CD4-positive, alpha-beta T cell treated with Interleukin-6 for 4 hours (primary cell): ENCODE measurements at places on chromosomes 5 and 9.

GRCh38 chr9:133564451-133565116, 30.1 kb downstream of the ADAMTSL2 start:
- DNase-seq: no peak

GRCh38 chr9:128470560-128470959, 14.8 kb downstream of the ODF2 start:
- DNase-seq: peak; percentile 12

GRCh38 chr9:137247135-137247915, 3.8 kb upstream of the STPG3 start:
- DNase-seq: no peak

DNA sequence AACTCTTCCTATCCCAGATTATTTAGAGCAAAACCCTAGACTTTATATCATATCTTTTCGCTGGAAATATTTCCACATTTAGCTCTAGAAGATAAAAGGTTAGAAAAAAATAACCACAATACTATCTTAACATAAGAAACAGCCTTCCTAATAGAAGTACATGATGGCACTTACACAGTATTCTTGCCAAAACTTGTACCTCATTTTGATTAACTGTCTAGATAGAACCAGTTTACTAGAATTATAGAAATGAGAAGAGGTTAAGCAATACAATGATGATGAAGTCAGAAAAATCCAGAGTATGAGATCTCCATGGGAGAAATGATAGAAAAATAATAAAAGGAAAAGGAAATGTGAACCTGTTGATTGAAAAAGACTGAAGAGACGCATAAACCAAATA, 63.1 kb downstream of the SLC12A2 start:
- no peak for DNase-seq

DNA sequence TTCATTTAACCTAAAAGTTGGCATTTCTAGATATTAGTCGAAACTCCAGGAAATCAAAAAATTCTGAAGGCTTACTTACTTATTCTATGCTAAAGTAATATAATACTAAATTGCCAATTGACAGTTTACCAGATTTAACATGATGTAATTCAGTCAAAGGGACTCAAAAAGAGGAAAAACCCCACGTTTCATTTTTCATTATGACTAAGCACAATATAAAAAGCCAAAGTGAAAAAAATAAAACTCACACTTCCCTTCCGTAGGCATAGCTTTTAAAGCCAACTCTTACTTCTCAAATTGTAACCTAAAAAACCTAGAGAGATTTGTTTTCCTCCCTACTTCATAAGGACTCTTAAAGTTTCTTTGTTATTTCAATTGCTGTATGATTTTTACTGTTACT, 146.6 kb downstream of the RAPGEF6 start:
- DNase-seq: no peak

DNA sequence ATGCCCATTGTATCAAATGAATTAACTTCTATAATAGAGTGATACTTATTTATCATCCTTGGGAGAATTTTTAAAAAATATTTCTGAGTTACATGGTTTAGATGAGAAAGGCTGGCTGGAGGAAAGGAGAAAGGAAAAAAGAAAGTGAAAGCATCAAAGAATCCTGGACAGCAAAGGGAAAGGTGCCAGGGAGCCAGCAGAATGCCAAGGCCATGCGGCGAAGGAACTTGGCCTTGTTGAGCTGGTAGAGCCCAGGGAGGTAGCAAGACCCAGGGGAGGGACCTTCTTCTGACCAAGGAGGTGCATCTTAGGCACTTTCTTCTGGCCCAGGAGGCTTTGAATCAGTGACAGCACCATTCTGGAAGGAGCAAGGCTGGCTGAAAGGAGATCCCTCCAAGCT, 240.5 kb downstream of the ENC1 start:
- DNase-seq: no peak

DNA sequence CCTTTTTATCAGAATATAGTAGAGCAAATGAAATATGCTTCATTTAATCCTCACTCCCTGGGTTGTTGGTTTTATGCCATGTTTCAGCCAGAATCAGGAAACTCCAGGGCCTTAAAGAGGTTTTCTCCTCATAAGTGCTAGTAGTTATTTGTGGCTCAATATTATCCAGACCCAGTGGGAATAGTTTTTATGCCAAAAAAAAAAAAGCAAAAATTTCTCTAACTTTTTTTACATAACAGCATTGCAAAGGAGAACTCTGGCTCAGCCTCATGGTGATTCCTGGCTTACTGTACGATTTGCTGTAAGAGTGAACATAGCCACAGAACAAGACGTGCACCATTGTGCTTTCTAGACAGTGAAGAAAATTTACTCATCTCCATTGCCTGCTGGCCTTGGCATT, 232.5 kb downstream of the PJA2 start:
- no peak for DNase-seq

DNA sequence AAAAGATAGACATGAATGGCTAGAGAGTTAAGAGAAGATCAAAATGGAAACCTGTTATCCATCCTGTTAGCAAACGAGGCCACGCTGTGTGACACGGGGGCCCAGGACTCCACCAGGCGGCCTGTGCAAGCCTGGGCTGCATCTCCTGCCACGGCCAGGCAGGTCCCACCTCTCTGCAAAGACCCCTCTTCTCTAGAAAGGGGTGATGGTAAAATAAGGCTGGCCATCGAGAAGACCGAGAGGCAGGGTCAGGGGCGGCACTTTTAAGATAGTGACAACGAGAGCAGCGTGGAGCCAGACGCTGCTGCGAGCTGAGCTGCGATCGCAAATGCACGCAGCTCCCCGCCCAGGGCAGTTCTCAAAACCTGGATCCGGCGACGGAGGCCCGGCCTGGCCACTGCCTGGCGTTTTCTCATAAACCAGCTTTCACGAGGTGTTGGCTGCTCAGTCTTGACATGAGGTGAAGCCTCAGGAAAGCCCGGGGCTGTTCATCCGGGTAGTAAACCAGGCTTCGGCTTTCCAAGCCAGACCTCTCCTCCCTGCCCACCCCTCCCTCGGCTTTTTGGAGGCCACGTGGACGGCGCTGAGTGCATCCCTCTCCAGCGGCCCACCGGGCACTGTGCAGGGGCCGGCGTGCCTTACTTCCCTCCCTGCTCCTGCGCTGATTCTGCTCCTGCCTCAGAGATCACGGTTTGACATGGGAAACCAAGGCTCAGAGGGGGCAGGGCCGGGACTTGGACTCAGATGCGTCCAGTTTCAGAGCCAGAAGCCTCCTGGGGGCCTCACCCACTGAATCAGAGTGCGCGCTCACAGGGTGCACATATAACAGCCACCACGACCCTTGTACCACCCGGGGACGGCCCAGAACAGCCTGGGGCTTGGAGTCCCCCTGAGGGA, 151.6 kb upstream of the PHYKPL start:
- DNase-seq: no peak

- DNase-seq: no peak
These were observed 375.7 kb downstream of the IRX2 start for GRCh38 chr5:2375757-2376250.

- no peak for DNase-seq
These were observed 60.3 kb downstream of the FOXD1 start for GRCh38 chr5:73388306-73388684.

DNA sequence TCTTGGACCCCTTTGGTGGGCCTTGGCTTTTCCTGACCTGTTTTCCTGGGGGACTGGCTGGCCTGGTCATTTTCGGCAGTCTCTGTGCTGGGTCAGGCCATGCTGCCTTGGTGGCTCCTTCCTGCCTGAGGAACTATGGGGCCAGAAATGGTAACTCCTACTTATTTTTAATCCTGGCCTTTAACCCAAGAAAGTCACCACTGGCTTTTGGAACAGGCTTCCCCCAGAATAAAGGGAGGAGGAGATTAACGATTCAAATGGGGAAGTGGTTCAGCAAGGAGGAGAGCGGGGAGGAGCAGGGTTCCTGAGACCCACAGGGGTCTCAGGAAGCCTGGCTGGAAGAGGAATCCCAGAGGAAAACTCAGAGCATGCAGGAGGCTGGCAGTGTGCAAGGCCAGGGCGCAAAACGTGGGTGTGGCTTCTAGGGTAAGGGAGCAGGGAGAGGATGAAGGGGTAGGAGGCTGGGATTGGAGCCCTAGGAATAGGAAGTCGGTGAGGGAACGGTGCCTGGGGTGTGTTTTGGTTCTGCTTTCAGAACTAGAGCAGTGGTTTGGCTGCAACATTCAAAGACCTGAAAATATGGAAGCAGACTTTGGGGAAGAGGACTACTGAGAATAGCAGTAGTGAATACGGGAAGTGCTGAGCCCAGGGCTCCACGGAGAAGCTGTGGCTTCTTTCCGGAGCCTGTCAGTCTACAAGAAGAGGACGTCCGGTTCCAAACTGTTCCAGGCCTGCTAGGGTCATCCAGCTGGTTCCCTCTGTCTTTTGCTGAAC, 271.1 kb upstream of the KLF4 start:
- DNase-seq: no peak

- DNase-seq: no peak
These were observed 21.6 kb upstream of the CLPTM1L start for GRCh38 chr5:1366514-1366913.

DNA sequence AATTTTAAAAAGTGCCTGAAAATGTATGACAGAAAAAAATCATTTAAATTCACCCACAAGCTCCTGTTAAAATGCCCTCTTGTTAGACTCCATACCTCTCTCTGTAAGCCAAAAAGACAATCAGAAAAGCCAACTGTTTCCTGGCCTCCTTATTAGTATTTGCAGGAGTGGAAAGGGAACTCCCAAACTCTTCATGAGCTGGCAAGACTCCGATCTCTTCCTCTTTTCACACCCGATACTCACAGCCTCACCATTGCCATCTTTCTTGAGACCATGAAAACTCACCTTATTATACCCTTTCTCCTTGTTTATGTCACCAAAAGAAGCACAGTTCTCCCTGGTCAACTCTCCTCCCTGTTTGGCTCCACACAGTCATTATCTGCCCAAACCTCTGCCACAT, 197.8 kb downstream of the DMAC1 start:
- DNase-seq: no peak

- no peak for DNase-seq
These were observed 2.8 kb downstream of the ST6GALNAC6 start for GRCh38 chr9:127896395-127897192.

GRCh38 chr5:81718300-81718699, 32.6 kb downstream of the SSBP2 start:
- peak; percentile 3 for DNase-seq

GRCh38 chr5:6448622-6449464, at the start of gene UBE2QL1:
Gene UBE2QL1 (plus strand): TSS chr5:6448859. CDS start chr5:6448894, 35 bp downstream.
- DNase-seq: no peak

DNA sequence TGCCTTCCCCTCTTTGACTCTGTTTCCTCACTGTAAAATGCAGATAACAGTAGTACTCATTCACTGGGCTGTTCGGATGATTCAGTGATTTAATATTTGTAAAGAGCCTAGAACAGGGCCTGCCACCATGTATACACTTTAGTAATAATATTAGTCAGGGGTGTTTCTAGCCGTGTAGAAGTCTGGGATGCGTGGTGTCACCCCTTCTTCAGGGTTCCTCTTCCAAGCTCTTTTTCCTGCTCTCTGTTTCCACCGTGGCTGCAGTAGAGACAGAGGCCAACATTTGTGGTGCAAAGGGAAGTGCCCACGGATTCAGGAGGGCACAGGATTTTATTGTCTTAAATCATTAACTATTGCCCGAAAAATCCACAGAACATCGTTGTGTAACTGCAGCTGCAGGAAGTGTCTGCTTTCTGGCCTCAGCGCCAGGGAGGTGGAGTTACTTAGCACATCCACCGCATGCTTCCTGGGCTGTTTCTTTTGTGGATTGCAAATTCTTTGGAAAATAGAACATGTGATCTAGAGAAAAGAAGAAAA, 61.7 kb downstream of the TRIO start:
- DNase-seq: no peak

- no peak for DNase-seq
These were observed 30.8 kb downstream of the OR1J1 start for GRCh38 chr9:122446819-122447484.

- no peak for DNase-seq
These were observed 202.8 kb upstream of the TAS2R1 start for GRCh38 chr5:9832921-9833320.

- no peak for DNase-seq
These were observed 14.0 kb upstream of the GPR151 start for GRCh38 chr5:146529984-146530383.

GRCh38 chr5:27450607-27451006, 412.2 kb upstream of the CDH9 start:
- no peak for DNase-seq

GRCh38 chr9:100601216-100601615, 23.3 kb downstream of the CAVIN4 start:
- DNase-seq: peak; percentile 25

GRCh38 chr5:151243127-151243526, 9.9 kb upstream of the GM2A start:
- no peak for DNase-seq

- no peak for DNase-seq
These were observed 17.8 kb upstream of the ZNF618 start for GRCh38 chr9:113858282-113858681.

DNA sequence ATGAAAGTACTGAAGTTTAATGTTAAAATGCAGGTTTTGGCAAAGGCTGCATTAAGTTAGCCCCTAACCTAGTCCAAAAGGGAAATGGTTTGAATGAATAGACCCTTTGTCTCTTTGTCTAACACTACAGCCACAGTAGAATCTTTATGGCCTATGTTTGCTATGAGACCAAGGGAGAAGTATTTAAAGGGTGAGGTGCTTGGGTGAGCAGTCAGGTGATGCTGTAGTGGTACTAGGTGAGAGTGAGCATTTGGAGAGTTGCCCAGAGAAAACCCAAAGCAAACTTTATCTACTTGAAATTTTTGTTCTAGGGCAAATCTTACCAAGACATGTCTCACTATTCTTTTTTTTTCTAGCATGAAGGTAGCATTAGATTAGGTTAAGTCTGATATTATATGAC, 1961.4 kb upstream of the WWC1 start:
- DNase-seq: no peak

DNA sequence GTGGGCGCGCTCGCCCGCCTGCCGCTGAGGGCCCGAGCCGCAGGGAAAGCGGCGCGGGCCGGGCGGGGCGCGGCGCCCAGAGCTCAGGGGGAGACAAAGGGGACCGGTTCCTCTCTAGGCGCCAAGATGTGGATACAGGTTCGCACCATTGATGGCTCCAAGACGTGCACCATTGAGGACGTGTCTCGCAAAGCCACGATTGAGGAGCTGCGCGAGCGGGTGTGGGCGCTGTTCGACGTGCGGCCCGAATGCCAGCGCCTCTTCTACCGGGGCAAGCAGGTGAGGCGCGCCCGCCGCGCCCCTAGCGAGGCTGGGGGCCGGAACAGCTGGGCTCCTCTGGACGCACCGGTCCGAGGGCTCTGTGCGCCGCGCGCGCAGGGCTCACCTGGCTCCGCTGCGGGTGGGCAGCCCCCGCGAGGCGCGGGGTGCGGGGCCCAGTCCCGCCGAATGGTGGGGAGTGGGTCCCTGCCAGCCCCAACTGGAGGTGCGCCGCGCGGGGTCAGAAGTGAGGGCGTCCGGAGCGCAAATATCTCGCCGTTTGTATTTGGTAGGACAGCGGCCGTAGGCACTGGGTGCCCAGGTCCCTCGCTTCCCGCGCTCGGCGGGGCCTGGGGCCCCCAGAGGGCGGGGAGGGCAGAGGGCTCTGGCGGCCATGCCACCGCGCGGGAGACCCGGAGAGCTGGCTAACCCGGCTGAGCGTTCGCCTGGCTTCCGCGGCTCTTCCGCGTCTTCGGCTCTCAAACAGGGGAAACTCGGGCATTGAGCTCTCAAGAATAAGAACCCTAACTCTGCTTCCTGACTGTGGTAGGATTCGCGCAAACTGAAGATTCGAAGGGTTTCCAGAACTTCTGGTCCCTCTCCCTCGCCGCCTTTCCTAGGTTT, 607 bp downstream of the UHRF2 start:
- peak; percentile 55 for DNase-seq

GRCh38 chr5:173878224-173878967, 9.8 kb upstream of the CPEB4 start:
- DNase-seq: no peak

GRCh38 chr5:96868603-96869371, 7.5 kb upstream of the ERAP2 start:
- DNase-seq: peak; percentile 44

- DNase-seq: no peak
These were observed 8.2 kb upstream of the IRF1 start for GRCh38 chr5:132498686-132499271.
